ENCODE measurements at places on chromosomes 12 and 14.

DNA sequence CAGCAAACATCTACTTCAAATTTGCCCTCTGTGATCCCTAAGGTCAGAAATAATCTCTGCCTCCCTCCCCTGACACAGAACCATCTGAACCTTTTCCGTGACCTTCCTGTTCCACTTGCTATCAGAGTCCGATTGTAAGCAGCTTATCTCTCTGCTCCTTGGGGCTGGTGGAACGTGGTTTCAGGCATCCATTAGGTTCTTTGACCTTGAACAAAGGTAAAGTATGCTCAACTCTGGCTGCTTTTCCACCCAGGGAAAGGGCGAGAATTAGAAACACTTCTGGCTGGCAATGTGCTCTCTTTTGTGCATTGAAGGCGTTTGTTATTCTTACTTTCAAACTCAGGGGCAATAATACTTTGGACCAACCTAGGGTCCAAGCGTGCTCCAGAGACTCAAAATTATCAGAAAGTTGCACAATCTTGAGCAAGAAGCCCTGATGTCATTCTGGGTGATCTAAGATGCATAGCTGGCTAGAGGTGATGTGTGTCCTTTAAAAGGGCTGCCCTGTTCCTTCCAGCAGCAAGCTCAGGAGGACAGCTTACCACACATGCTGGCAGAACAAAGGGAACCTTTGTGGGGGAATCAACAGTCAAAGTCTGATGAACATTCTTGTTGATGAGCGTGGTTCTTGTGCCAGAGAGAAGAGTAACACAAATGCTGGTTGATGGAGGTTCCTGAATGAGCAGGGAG lies 29.8 kb downstream of the ADGRD1 start:
- DNase-seq = no peak

DNA sequence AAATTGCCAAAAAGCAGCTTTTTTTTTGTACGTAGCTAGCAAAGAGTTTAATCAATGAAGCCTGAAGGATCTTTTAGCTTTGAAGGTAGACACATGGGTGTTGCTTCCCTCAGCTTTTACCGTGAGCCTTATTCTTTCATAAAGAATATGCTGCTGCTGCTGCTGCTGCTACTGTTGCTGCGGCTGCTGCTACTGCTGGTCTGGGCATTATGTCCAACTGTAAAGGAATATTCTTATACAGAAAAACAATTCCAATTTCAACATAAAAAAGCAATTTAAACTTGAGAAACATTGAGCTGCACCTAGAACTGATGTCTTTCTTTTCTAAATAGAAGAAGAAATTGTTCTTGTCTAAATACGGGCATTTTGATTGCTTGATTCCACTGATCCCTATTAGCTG lies 38.9 kb upstream of the PPP1R12A start:
- DNase-seq = no peak

DNA sequence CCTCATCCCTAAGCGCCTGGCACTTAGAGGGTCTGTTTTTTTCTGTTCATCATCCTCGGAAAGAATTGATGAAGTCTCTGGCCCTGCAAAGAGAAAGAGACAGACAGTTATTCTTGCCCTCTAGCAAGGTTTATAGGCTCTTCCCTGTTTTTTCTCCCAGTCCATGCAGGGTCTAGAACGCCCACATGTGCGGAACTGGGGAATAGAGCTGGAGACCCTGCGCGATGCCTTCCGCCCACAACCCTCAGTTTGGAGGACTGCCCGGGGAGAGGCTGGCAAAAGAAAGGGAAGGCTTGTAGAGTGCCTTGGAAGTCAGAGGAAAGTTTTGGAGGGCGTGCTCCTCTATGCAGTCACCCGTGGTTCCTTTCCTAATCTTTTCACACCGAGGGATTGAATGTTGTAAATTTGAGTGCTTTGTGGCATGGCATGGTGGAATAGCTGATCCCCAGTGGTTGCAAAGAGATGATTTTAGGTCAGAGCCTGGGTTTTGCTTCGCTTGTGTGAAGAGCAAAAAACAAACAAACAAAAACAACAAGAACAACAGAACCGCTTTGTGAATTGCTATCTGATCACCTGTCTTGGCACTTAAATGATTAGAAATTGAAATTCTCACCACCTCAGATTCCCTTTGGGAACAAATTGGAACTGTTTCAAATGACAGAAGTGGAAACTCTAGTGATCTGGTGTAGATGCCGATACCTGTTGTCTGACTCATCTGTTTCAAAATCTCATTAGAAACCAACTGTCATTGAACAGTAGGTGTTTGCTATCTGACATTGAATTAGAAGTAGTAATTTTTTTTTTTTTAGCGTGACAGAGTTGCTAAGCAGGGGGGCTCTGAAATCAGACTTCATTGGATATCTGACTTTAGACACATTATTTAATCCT lies 947 bp downstream of the GAS2L3 start:
- DNase-seq = no peak

GRCh38 chr12:26360062-26360461 lies 164.7 kb downstream of the SSPN start:
- DNase-seq = no peak

DNA sequence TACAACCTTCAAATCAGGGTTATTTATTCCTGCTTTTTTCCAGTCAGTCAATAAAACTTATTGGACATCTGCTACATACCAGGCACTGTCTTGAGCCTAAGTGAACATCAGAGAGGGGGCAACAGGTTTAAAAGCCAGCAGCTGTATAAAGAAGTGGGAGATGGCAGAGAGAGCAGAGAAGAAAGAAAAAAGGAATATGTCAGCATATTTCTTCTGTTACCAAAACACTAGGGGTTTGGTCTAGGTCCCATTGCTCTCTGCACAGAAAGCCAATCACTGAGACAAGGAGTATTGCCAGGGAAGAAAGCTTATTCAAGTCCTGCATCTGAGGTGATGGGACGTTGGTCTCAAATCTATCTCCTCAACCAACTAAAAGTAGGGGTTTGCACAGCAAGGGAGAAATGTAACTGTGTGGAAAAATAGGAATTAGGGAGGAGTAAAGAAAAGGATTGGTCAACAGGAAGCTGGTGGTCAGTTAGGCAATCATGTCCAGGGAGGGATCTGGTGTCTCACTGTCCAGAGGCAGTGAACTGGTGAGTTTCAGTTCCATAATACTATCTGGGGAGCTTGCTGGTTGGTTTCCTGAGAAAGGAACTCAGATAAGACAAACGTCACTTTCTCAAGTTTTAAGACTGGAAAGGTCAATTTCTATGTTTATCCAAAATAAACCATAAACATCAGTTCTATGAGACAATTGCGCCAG lies 107.5 kb downstream of the PHLDA1 start:
- no peak for DNase-seq

- DNase-seq = no peak
Observed at GRCh38 chr14:67492538-67492937, 4.0 kb upstream of the TMEM229B start.

GRCh38 chr12:72472350-72472749 lies 200.2 kb downstream of the TRHDE start:
- no peak for DNase-seq

DNA sequence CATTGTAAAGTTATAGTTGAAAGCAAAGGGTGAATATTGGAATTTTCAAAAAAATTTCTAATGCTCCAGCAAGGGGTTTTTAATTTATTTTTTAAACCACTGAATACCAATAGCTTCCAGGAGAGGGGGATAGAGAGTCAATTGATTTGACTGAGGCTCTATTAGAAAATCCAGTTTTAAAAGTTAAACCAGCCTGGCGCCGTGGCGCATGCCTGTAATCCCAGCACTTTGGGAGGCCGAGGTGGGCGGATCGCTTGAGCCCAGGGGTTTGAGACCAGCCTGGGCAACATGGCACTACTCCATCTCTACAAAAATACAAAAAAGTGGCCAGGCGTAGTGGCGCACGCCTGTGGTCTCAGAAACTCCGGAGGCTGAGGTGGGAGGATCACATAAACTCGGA lies 150.1 kb downstream of the SLC38A4 start:
- no peak for DNase-seq

- no peak for DNase-seq
Observed at GRCh38 chr14:64855721-64856528, 23.8 kb downstream of the SPTB start.

DNA sequence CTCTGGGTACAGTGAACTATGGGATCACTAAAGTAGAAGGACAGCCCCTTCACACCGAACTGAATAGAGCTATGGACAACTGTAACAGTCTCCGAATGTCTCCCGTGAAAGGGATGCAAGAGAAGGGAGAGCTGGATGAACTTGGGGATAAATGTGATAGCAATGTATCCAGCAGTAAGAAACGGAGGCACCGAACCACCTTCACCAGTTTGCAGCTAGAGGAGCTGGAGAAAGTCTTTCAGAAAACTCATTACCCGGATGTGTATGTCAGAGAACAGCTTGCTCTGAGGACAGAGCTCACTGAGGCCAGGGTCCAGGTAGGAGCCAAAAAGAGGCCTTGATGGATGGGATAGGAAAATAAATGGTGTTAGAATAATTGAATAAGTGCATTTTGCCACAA lies 3.5 kb downstream of the ALX1 start:
- DNase-seq = no peak

GRCh38 chr14:76390621-76391020 lies 14.7 kb downstream of the ESRRB start:
- no peak for DNase-seq

DNA sequence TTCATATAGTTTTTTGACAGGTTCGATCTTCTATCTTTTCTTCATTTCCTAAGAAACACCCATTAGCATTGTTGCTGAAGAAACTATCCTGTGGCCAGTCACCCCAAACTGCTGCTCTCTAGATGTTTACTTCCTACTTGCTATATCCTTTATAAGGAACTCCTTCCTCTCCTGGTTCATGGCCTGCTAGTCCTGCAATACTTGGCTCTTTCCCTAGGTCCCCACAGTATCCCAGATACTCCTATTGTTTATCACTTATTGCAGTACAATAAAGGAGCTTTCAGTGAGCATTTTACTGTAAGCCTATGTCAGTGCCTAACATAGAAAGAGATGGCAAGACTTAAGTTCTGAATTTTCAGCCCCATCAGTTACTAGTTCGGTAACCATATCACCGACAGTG lies 2.8 kb downstream of the ALDH6A1 start:
- no peak for DNase-seq

DNA sequence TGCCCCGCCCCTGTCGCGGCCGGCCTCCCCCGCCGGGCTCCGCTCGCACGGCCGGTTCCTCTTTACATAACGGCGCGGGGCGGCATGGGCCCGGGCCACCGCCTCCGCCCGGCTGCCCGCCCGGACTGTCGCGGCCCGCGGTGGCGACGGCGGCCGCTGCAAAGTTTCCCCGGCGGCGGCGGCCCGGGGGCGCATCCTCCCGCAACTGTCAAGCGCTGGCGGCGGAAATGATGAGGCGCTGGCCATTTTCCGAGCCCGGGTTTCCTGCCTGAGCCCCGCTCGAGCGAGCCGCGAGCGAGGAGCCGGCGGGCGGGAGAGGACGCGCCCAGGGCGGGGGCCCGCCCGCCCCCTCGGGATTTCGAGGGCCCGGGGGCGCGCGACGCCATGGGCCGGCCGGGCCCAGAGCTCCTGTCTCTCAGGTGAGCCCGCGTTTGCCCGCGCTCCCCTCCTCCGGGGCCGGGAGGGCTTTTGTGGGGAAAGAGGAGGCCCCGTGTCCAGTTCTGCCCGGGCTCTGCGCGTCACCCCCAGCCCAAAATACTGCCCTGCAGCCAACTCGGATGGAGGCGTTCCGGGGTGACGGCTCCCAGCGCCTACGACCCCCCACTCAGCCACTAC lies at the start of gene SH2B3:
SH2B3 (plus strand) TSS at position 65 of the 615 bp plus-strand sequence. CDS start 12,223 bp downstream, outside the sequence.
- DNase-seq = peak; percentile 50

DNA sequence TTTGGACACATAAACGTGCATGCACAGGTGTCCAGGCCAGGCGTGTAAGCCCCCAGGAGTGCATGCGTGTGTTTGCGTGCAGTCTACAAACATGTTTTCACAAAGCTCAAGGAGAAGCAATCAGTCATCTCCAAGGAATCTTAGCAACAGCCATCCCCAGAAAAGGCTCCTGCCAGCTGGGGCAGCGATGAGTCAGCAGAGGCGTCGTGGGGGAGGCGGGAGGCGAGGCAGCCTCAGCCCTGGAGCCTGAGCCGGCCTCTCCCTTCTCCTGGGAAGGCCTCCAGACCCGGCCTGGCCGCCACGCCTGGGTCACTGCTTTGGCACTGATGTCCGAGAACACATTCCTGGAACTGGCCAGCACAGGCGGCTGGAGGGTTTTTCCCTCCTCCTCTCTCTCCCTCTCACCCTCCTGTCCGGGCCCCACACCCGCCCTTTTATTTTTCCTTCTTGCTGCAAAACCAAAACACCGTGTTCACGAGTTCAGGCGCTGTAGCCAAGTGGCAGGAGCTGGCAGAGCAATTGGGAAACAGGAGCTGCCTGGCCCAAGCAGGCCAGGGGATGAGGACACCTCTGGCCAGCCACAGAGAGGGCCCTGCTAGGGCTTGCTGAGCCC lies 92.7 kb downstream of the LRRC74A start:
- no peak for DNase-seq

DNA sequence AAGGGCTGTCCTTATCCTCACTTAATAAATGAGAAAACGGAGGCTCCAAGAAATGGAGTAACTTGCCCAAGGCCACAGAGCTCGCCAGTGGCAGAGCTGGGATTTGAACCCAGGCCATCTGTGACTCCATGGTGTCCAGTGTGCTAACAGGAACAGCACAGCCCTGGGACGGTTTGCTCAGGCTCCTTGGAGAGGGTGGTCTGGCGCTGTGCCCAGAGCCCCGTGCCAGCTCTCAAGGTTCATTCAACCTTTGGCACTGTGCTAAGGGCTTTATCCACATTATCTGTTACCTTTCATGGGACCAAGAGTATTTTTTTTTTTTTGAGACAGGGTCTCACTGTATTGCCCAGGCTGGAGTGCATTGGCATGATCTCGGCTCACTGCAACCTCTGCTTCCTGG lies 8.1 kb downstream of the DAO start:
- DNase-seq = no peak
